Activated CD8-positive, alpha-beta T cell treated with anti-CD3 and anti-CD28 coated beads for 36 hours (primary cell): ENCODE measurements at places on chromosomes 5 and 9. TPM values are rescaled to one million over a fixed set of nuclear protein-coding genes. Genes with fewer than 3 reads are reported as not detected.

The AMBP gene
- not detected for total RNA-seq

The NUDCD2 gene
- total RNA-seq: 62.7 TPM

The GPX3 gene
- total RNA-seq: not detected

The WHRN gene
- total RNA-seq: 14.9 TPM

The SAPCD2 gene
- 13.5 TPM for total RNA-seq

The KLHL3 gene
- 12.2 TPM for total RNA-seq

GRCh38 chr9:115069302-115069701 is 48.7 kb downstream of the TNC start:
- DNase-seq: no peak
- H3K36me3 ChIP-seq: no peaks in the 10 kb centered on the region
- H3K4me1 ChIP-seq: no peaks in the 10 kb centered on the region
- peaks cover 26% of the 10 kb centered on the region for H3K27me3 ChIP-seq

DNA sequence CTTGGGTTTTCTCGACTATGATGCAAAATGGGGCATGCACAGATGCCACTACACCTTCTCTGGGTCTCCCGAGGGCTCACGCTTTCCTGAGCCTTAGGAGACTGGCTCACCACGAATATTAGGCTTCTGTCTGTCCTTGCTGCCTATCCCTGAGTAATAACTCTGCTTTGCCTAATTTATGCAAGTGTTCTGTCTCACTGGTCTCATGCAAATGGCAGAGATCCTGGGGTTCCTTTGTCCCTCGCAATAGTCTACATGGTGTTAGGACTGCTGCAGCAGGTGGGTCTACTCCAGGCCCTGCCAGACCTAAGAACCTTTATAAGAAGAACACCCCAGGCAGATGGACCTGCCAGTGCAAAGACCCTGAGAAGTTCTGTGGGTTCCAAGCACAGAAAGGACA is 72.3 kb upstream of the HRH2 start:
- peaks cover 2% of the 10 kb centered on the region for H3K4me1 ChIP-seq
- no peak overlapping the region for H3K27ac ChIP-seq
- H3K4me3 ChIP-seq: no peak overlapping the region
- DNase-seq: no peak

DNA sequence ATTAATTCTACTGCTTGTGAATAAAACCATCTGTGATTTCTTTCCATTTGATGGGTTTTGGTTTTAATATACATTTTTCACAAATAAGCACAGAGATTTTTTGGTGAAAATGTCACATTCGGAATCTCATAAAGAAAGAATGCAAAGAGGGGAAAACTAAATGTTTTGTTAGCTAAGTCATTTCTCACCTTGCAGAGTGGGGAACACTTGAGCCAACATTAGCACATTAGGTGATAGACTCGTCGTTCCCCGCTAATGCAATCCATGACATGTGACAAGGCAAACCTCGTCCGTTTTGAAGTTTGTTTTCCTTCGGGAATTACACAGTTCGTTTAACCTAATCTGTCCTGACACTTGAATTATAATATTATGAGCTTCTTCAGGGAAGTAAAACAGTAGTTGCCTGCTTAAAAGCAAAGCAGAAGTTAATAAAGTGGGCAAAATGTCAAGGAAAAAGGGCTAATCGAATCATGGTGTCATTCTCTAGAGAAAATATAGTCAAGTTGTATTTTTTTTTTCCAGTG is 95.8 kb upstream of the LMX1B start:
- H3K36me3 ChIP-seq: no peaks in the 10 kb centered on the region
- no peak overlapping the region for H3K27ac ChIP-seq
- peak overlapping the region; percentile 61 for H3K4me3 ChIP-seq

GRCh38 chr5:177477701-177478477 is 4.5 kb upstream of the DBN1 start:
- H3K4me3 ChIP-seq: no peak overlapping the region
- DNase-seq: peak; percentile 22
- H3K4me1 ChIP-seq: peaks cover 55% of the 10 kb centered on the region
- peaks cover 8% of the 10 kb centered on the region for H3K36me3 ChIP-seq
- H3K27ac ChIP-seq: peak overlapping the region; percentile 98
- H3K27me3 ChIP-seq: no peaks in the 10 kb centered on the region

DNA sequence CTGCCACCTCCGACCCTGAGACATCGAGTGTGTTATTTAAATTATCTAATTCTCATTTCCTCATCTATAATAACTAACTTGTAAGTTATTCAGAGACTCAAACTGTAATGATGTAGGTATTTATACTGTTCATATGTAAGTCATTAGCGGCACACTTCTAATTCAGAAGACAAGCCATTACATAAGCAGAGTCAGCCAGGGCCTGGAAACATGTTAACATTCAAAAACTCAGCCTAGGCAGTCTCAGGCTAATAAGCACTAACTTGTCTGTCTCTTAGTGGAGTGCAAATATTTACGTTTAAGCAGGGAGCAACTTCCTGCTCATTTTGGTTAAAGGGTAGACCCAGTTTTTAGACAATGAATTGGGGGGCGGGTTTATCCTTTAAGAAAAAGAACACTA is 598.4 kb downstream of the ACTL7B start:
- no peaks in the 10 kb centered on the region for H3K36me3 ChIP-seq
- no peak overlapping the region for H3K4me3 ChIP-seq
- H3K27ac ChIP-seq: no peak overlapping the region
- DNase-seq: no peak
- no peaks in the 10 kb centered on the region for H3K4me1 ChIP-seq

GRCh38 chr9:111237447-111237846 is 92.6 kb downstream of the OR2K2 start:
- no peaks in the 10 kb centered on the region for H3K36me3 ChIP-seq
- no peaks in the 10 kb centered on the region for H3K4me1 ChIP-seq
- no peak overlapping the region for H3K27ac ChIP-seq
- H3K4me3 ChIP-seq: no peak overlapping the region
- no peaks in the 10 kb centered on the region for H3K27me3 ChIP-seq

- DNase-seq: peak; percentile 74
- H3K27me3 ChIP-seq: peaks cover 41% of the 10 kb centered on the region
- peaks cover 7% of the 10 kb centered on the region for H3K4me1 ChIP-seq
Measured at GRCh38 chr5:17216176-17216973, 1.1 kb upstream of the BASP1 start.

- no peak for DNase-seq
- peak overlapping the region; percentile 6 for H3K27ac ChIP-seq
- no peak overlapping the region for H3K4me3 ChIP-seq
- no peaks in the 10 kb centered on the region for H3K27me3 ChIP-seq
Measured at GRCh38 chr9:6764950-6765349, 7.2 kb downstream of the KDM4C start.

- H3K27me3 ChIP-seq: peaks cover 2% of the 10 kb centered on the region
- H3K4me1 ChIP-seq: no peaks in the 10 kb centered on the region
- H3K4me3 ChIP-seq: no peak overlapping the region
- peaks cover 12% of the 10 kb centered on the region for H3K36me3 ChIP-seq
Measured at GRCh38 chr5:6674886-6675285, 38.3 kb upstream of the TENT4A start.

- peak overlapping the region; percentile 17 for H3K4me3 ChIP-seq
- peak; percentile 47 for DNase-seq
- H3K27ac ChIP-seq: no peak overlapping the region
- peaks cover 47% of the 10 kb centered on the region for H3K27me3 ChIP-seq
Measured at GRCh38 chr5:140926443-140927227, 536 bp downstream of the PCDHAC1 start.

DNA sequence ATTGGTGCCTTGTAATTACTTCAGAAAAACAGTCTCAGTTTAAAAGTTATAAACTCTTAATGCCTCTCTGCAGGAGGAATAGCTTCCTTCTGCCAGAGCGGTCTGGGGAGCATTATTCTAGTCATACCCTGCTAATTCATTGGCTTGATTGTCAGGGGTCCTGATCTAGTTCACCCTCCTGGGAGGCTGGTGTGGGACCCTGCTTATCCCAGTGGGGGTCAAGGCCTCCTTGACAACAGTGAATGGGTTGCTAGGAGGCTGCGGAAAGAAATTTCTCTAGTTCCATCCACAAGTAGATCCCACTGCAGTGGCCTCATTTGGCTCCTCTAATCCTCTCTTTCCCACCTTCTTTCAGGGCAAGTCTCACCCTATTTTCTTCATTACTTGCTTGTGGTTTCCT is 105.7 kb downstream of the TMC1 start:
- H3K27me3 ChIP-seq: peaks cover 3% of the 10 kb centered on the region
- no peak for DNase-seq
- no peaks in the 10 kb centered on the region for H3K36me3 ChIP-seq
- H3K27ac ChIP-seq: no peak overlapping the region
- H3K4me1 ChIP-seq: no peaks in the 10 kb centered on the region
- H3K4me3 ChIP-seq: no peak overlapping the region
